ENCODE measurements at places on chromosomes 7 and 10.
A peak's percentile ranks its signal among the peaks of the same experiment; 100 is the strongest.

DNA sequence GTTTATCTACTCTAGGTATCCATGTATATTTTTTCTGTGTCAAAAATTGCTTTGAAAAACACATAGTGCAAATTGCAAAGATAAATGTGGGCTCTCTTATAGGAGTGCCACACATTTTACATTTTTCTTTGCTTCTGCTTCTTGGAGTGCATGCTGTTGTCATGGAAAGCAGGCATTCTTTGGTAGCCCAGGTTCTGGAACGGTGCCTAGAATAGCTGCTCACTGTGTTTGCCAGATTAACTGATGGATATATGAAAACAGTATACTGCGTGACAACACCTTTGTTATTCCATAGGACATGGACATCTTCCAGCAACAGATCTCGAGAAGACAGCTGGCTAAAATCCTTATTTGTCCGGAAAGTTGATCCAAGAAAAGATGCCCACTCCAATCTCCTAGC, 13.4 kb downstream of the NIPSNAP2 start:
- DNase-seq: peak; percentile 76

DNA sequence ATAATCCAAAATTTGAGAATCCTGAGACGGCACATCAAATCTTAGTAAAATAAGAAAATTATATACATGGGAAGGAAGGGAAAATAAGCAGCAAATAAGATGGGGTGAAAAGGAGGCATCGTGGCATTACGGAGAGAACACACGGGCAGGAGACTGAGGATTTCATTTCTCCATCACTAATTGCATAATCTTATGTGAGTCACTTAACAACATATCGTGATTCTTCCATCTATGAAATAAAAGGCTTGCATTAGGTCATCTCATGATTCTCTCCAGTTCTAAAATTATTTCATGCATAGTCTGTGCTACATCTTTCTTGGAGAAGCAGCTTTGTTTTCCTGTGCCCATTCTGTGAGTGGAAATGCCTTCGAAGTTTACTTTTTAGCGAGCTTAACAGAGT, 288.7 kb downstream of the LRMDA start:
- DNase-seq: no peak

DNA sequence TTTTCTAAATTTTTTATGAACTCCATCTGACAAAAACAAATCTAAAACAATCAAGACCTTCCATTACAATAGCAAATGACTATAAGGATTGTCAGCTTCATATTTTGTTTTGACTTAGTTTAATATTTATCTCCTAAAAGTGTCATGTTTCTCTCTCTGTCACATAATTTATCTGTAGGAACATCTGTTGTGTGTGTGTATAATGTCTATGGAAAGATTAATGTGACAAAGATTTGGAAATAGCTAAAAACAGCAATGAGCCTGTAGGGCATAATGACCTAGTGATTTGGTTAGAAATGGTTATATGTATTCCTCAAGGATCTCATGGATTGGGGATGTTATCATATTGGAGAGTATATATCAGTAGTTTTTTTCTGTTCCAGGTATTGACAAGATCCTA, 69.6 kb upstream of the MDFIC start:
- no peak for DNase-seq

DNA sequence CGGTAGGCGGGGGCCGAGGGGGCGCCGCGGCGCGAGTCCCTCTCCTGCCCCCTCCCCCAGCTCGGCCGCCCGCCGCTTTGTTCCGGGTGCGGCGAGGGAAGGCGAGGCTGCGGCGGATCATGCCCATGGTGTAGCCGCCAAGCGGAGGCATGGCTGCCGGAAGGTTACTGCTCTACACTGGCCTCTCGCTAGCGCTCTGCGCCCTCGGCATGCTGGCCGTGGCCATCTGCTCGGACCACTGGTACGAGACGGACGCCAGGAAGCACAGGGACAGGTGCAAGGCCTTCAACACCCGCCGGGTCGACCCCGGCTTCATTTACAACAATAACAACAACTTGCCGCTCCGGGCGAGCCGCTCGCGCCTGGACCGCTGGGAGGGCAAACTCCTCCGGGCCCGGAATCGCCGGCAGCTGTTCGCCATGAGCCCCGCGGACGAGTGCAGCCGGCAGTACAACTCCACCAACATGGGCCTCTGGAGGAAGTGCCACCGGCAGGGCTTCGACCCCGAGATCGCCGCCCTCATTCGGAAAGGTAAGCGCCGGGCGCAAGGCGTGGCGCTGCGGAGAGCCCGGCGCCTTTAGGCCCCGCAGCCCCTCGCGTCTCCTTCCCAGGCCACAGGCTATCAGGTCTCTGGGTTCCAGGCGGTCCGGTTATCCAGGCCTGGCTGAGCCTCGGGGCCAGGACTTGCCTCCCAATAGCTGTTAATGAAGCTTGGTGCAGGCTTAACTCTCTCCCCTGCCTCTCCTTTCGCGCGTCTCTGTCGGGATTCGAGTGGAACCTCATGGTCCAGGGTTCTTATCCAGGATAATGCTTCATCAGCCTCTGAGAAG, 513 bp downstream of the TMEM178B start:
- DNase-seq: peak; percentile 45

DNA sequence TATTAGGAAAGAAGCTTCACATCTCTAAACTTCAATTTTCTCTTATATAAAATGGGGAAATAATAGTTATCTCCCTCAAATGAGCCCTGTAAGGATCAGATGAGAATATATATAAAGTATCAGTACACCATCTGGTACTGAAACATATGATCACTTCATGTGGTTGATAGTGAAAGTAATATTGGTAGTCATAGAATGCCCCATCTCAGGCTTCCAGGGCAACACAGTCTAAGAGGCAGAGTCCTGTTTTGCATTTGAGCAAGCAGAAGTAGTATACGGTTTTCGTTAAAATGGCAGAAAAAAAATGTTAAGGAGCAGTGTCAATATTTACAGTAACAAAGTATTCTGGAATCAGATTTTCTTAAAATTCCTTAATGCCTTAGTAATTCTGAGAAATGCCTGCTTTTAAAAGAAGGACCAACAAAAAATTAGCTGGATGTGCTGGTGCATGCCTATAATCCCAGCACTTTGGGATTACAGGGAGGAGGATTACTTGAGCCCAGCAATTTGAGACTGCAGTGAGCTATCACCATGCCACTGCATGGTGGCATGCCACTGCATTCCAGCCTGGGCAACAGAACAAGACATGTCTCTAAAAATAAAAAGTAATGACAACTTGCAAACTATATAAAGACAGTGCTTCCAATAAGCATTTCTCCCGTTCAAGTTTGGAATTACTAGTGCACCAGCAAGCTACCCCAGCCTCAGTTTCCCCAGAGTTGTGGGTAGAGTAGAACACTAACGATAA, 19.8 kb downstream of the KBTBD2 start:
- no peak for DNase-seq

DNA sequence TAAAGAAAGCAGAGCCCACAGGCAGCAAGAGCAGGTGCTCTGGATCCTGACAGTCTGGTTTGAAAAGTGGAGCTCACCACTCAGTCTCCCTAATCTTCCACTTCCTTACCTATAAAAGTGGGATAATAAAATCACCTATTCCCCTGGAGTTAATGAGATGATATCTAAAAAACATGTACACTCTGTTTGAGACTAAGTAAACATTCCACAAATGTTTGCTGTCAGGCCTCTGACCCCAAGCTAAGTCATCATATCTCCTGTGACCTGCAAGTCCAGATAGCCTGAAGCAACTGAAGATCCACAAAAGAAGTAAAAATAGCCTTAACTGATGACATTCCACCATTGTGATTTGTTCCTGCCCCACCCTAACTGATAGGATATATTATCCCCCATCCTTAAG, 1324.5 kb downstream of the XPNPEP1 start:
- no peak for DNase-seq
